ENCODE measurements at places on chromosomes 11 and 22. TPM values are rescaled to one million over a fixed set of nuclear protein-coding genes. Genes with fewer than 3 reads are reported as not detected.
A peak's percentile ranks its signal among the peaks of the same experiment; 100 is the strongest.

The NRIP3 gene
- 1.1 TPM for total RNA-seq

The C11orf52 gene
- total RNA-seq = 2.9 TPM

The JOSD1 gene
- total RNA-seq = 110 TPM

The OR2AG2 gene
- 0.25 TPM for total RNA-seq

The WNT7B gene
- 75.5 TPM for total RNA-seq

The COPB1 gene
- 82.8 TPM for total RNA-seq

DNA sequence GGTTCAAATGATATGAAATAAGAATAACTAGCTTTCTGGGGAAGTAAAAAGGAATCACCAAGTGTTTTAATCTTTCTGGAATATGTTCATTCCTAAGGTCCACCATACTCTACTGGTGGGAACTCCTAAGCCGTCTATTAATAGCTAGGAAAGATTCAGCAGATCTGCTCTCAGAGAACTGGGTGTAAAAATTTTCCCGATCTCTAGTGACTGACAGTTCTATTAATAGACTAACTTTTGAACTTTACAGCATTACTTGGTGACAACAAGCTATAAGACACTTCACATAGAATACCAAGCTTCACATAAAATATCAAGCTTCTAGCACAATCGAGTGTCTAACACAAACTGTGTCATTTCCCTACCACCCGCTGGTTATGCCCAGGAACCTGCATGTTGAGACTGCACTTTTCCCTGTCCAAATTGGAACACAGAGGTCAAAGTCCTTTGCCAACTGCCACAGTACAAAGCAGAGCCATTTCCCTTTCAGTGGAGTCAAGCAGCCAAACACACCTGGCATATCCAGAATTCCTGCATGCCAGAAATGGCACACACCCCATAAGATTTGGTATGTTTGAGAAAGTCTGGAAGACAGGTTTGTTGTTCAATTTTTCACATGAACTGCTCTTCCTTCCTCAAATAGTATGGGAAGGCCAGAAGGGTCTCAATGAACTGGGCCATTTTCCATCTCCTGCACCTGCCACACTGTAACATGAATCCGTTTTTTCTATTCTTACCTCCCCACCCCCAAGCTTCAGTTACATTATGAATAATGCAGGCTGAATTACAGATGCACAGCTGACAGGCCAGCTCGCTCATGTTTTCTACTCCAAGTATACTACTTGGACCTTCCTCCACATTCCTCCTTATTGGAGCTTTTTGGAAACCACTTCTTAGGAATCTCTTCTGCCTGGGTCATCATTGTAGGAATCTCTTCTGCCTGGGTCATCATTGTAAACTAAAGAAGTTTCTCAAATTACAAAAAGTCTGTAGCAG, 3.7 kb downstream of the OSBP start:
- no peak for DNase-seq
- H3K4me1 ChIP-seq = peaks cover 33% of the 10 kb centered on the region
- H3K4me3 ChIP-seq = no peak overlapping the region
- no peak overlapping the region for H3K27ac ChIP-seq
- peaks cover 62% of the 10 kb centered on the region for H3K36me3 ChIP-seq

DNA sequence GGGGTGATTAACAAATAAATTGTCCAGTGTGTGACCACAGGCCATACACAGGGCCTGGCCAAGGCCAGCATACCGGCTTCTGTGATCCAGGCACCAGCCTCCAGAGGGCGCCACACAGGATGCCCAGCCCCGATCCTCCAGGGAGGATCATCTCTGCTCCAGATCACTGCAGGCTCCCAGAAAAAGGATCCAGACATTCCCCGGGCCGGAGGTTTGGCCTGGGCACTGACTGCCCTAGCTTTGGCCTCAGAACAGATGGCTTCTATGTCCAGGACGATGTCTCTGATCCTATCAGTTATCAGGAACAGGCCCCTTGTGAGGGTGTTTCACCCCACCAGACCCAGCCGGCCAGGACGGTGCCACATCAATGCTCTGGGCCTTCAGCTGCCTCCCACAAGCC, 74.5 kb upstream of the LMO1 start:
- DNase-seq = no peak
- no peak overlapping the region for H3K27ac ChIP-seq
- no peaks in the 10 kb centered on the region for H3K36me3 ChIP-seq
- H3K4me3 ChIP-seq = no peak overlapping the region
- H3K27me3 ChIP-seq = no peaks in the 10 kb centered on the region

- H3K4me1 ChIP-seq = peaks cover 61% of the 10 kb centered on the region
- H3K27me3 ChIP-seq = no peaks in the 10 kb centered on the region
- H3K4me3 ChIP-seq = no peak overlapping the region
- DNase-seq = no peak
These were observed 58.8 kb downstream of the BMAL1 start for GRCh38 chr11:13336246-13336878.

DNA sequence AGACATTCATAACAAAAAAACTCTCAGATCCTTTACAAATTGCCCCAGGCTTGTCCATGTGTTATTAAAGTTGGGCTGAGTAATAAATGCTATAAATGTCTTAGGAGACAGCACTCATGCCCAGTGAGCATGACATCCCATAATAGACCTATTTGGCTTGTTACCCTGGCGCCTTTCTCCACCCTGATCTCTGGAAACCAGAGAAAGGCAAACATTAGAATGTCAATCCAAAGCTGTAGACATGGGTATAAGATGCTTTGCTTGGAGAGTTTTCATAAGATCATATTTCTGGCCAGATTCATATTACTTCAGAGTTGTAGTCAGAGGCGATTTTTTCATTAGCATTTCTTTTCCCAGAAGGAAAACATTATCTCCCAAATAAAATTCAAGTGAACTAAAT, 161.3 kb upstream of the UBASH3B start:
- H3K36me3 ChIP-seq = no peaks in the 10 kb centered on the region
- no peak overlapping the region for H3K4me3 ChIP-seq
- no peak overlapping the region for H3K27ac ChIP-seq
- no peak for DNase-seq
- no peaks in the 10 kb centered on the region for H3K4me1 ChIP-seq

DNA sequence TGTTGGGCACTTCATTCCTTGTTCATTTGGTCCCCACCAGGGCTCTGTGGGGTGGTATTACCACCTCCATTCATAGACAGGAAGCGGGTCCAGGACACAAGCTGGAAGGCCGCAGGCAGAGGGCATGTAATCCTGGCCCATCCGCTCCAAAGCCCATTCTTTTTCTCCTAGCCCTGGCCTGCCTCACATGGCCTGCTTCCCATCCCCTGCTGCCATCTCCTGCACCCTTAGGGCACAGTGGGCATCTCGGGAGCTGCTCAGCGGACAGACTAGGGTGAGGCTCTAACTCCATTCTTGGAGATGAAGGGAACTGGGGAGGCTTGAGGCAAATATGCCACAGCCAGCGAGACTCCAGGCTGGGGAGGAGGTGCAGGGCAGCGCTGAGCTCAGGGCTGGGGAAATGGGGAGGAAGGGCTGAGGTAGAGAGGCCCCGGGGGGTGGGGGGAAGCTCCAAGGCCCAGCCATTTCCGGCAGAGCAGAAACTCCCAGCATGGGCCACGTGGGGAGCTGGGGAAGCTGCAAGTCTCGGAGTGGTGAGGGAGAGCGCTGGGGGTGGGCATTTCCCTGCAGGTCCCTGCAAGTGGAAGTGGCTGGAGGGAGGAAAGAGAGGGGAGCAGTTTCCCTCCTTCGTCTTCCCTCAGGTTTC, 14.3 kb upstream of the BCL9L start:
- H3K4me3 ChIP-seq = no peak overlapping the region
- no peaks in the 10 kb centered on the region for H3K36me3 ChIP-seq
- DNase-seq = peak; percentile 19
- H3K4me1 ChIP-seq = peaks cover 19% of the 10 kb centered on the region

- no peak overlapping the region for H3K4me3 ChIP-seq
- no peaks in the 10 kb centered on the region for H3K36me3 ChIP-seq
- DNase-seq = no peak
- no peak overlapping the region for H3K27ac ChIP-seq
These were observed 5.4 kb downstream of the DEAF1 start for GRCh38 chr11:689625-690024.

GRCh38 chr11:92236856-92237255, 12.2 kb downstream of the FAT3 start:
- no peak overlapping the region for H3K4me3 ChIP-seq
- no peak overlapping the region for H3K27ac ChIP-seq
- H3K36me3 ChIP-seq = no peaks in the 10 kb centered on the region
- H3K27me3 ChIP-seq = no peaks in the 10 kb centered on the region
- no peak for DNase-seq
- no peaks in the 10 kb centered on the region for H3K4me1 ChIP-seq

DNA sequence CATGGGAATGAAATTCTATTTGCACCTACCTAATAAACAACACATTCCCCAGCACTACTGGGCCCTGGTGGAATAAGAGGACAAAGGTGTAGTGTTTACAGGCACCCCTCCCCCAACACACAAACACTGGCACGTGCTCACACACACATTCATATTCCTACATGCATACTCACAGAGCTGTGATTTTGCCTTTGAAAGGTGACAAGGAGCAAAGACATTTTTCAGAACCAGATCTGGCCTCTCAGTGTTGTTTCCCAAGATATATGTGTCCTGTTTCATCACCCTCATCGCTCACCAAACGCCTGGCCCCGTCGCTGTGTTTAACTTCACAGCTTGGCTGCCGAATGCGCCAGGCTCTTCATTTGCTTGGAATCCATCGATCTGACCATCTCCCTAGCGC, 292.6 kb downstream of the NTM start:
- no peak overlapping the region for H3K4me3 ChIP-seq
- H3K27ac ChIP-seq = no peak overlapping the region
- no peaks in the 10 kb centered on the region for H3K36me3 ChIP-seq
- DNase-seq = no peak
- no peaks in the 10 kb centered on the region for H3K4me1 ChIP-seq

DNA sequence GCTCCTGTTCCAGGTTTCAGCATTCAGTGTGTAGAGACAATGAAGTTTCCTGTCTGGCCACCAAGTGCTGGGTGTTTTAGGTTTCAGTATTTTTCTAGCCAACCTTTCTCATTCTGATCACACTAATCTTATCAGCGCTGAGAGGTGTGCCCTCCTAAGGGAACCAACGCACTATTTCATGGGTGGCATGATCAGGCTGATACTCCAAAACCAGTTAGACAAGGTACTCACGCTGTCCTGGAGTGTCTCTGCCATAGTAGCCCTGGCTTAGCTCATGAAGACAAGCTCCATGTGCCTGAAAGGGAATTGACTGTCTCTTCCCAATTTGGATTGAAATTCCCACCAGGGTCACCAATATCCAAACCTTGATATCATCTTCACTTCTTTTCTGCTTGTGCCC, 8.0 kb upstream of the RAB38 start:
- no peaks in the 10 kb centered on the region for H3K27me3 ChIP-seq
- no peak overlapping the region for H3K27ac ChIP-seq
- peaks cover 31% of the 10 kb centered on the region for H3K4me1 ChIP-seq

DNA sequence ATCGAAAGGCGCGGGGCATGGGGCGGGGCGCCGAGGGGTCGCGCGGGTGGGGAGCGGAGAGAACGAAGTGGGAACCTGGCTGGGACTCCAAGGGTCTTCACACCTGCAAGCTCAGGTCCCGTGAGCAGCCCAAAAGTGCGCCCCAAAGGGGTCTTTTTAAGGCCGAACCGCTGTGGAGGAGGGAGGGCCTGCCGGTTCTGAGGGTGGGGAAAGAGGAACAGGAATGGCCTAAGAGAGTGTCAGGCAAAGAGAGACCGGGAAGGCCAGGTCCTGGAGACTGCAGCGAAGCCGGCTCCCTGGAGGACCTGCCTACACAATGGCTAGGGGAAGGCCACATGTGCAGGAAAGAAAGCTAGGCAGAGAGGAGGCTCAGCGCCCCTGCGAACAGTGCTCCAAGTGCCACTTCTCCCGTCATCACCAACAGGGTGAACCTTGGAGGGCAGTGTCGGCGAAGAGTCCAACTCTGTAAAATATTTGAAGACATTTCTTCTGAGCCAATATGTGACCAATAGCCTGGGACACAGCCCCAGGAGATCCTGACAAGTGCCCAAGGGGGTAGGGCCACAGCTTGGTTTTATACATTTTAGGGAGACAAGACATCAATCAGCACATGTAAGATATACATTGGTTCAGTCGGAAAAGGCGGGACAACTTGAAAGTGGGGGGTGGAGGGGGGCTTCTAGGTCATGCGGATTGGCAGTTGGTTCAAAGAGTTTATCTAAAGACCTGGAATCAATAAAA, 710 bp upstream of the DGCR2 start:
- no peaks in the 10 kb centered on the region for H3K27me3 ChIP-seq
- peak overlapping the region; percentile 82 for H3K4me3 ChIP-seq
- no peak for DNase-seq

DNA sequence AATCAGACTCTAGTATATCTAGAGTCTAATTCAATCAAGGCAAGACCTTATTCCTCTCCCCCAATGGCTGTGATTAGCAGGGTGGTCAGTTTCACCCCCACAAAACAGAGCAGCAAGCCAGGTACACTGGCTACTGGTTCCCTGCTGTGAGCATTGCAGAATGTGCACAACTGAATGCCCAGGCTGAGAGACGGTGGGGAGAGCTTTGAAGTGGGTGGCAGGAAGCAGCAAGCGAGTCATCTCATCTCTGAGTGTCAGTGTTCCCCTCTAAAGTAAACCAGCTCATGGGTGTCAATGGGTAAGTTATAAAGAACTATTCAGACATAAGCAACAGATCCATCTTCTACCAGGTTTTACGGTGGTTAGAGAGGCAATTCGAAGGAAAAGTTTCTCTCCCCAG, 37.6 kb downstream of the GAB4 start:
- no peaks in the 10 kb centered on the region for H3K4me1 ChIP-seq
- H3K27ac ChIP-seq = no peak overlapping the region
- no peak overlapping the region for H3K4me3 ChIP-seq
- no peaks in the 10 kb centered on the region for H3K36me3 ChIP-seq
- no peak for DNase-seq

- H3K27me3 ChIP-seq = no peaks in the 10 kb centered on the region
- no peaks in the 10 kb centered on the region for H3K36me3 ChIP-seq
- no peak overlapping the region for H3K27ac ChIP-seq
These were observed 2.8 kb upstream of the TRIM3 start for GRCh38 chr11:6476571-6476970.

DNA sequence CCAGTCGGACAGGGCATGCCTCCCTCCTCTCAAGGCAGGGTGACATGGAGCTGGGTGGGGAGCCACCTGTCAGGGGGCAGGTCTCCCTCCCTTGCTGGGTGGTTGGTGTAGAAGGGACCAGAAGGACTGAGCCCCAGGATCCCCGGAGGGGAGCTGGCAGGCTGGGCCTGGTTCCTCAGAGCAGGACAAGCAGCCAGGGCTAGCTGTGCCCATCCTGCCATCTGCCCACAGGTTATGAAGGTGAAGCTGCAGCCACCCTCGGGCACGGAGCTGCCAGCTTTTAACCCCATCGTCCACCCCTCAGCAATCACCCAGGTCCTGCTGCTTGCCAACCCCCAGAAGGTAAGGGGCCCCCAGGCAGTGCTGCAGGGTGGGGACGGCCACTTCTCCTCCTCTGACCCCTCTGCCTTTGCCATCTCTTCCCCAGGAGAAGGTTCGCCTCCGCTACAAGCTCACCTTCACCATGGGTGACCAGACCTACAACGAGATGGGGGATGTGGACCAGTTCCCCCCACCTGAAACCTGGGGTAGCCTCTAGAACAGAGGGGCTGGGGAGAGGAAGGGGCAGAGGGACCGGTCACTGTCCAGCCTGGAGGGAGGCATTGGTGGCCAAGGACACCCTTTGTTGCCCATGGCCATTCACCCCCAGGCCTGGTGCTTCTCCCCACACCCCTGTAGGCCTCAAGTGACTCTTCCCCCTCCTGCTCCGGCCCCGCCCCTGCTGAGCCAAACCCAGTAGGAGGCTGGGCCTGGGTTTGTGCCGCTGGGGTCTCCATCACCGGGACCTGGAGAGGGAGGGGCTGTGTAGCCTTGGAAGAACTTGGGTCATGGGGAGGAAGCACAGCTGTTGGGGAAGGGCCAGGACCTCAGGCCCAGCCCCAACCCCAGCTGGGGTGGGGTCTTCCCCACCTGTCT, 7.0 kb upstream of the SH3BP1 start:
- no peaks in the 10 kb centered on the region for H3K4me1 ChIP-seq
- H3K27me3 ChIP-seq = no peaks in the 10 kb centered on the region
- DNase-seq = no peak
- H3K4me3 ChIP-seq = no peak overlapping the region
- H3K36me3 ChIP-seq = no peaks in the 10 kb centered on the region

All from PC-9 (cell line).